ENCODE measurements at places on chromosomes 4 and X.

DNA sequence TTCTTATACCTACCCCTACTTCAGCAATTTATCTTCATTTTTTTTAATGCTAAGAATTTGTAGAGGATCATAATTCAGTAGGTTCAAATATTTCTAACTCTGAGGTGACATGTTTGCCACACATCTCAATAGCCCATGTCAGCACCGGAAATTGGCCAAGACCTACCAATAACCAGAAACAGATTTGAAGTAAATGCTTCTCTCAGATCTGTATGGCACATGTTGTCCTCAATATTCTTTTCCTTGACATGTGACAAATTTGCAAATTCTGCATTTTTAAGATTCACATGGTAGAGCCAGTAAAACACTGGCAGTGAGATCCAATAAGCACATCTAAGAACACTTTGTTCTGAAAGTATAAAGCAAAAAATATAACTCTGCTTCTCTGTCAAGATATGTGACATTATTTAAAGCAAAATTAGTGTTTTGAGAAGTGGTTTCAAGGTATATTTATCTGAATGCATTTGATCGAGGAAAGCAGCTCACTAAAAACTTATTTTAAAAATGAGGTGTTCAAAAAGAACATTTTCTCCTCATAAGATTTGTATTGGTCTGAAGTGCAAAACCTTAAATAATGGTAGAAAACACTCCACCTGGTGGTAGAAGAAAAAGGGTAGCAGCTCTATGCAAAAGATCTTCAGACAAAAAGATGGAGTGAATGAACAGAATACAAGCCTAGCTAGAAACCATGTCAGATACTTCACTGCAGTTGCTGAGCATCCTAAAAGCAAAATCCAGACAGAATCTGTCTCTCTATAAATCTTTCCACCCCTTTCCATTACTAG lies 513.8 kb upstream of the FAM241A start:
- DNase-seq, result no peak

- no peak for DNase-seq
These were observed 19.8 kb upstream of the PLCXD1 start for GRCh38 chrX:261167-261918.

DNA sequence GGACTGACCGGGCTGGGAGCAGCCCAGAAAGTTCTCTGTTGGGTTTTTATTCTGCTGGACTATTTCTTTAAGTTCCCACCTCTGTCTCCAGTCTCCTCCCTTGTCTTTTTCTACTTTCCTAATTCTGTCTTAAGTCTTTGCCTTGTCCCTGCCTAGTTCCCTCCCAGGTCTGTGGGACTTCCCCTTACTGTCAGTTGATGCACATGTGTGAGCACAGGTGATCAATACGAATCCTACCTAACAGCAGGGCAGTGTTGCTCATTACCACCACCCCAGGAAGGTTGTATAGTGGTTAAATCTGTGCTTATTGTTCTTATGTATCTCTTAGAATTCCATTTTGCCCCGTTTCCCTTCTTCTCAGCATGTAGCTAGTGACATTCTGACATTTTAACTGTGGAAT lies 62.1 kb downstream of the GALNTL6 start:
- no peak for DNase-seq

DNA sequence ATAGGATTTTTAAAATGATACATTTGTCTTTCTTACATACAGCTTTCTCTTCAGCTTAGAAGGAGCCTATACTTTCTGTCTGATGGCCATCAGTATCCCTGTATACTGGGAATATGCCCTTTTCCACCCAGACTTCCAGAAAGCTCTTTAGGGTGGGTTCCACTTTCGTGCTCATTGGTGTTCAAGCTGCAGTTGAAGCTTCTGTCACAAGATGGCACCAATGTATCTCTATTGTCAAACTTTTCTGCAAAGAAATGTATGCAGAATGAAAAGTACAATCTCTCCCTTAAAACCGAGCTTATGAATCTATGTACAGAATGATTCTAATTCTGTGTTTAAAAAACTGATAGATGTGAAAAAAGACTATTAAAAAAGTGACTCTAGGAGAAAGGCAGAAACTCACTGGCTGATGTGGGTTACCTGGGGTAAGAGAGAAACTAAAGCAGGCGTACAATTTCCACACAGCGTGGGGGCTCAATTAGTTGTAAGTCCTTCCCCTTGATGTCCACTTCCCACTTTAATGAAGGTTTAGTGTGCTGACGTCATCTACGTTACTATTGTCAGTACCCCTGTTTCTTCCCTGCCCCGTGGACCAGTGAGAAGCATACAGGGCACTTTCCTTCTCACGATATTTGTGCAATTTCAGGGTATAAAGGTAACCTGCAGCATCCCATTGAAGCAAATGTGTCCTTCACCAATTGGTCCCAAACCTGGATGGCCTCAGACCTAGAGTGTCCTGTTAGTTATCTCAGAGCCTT lies 57.3 kb upstream of the TCEAL2 start:
- DNase-seq, result no peak

GRCh38 chr4:10803713-10804343 lies 119.3 kb upstream of the CLNK start:
- DNase-seq, result no peak

DNA sequence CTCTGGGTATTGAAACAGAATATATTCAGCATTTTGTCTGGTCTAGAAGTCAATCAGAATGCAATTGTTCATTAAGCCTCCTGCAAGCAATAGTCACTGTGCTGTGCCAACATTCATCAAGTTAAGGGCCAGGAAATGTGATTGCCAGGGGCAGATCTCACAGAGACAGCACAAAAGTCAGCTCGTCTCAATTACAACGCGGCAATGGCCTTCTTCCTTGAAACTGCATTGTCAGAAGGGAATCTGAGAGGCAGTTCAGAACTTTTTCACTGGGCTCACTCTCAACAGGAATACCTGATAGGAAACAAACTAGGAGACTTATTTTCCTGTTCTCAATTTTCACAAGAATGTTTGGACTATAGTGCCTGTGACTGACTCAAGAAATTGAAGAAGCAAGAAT lies 131.1 kb upstream of the NR3C2 start:
- no peak for DNase-seq

DNA sequence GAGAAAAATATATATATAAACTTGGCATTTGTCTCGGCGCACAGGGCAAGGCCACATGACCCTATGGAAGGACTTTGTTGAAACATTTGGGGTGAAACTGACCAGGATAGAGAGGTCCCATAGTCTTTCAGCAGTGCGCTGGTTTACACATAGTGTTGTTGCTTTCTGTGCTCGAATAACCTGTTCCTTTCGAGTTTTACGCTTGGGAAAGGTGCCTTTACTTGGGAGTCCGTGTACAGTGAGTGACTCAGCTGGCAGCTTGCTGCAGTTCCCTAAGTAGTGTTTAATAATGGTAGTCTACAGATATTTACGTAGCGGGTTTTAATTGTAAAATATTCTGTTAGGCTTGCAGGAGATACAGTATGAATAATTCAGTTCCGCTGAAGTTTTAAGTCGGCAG lies 578 bp downstream of the APOOL start:
- DNase-seq, result no peak

DNA sequence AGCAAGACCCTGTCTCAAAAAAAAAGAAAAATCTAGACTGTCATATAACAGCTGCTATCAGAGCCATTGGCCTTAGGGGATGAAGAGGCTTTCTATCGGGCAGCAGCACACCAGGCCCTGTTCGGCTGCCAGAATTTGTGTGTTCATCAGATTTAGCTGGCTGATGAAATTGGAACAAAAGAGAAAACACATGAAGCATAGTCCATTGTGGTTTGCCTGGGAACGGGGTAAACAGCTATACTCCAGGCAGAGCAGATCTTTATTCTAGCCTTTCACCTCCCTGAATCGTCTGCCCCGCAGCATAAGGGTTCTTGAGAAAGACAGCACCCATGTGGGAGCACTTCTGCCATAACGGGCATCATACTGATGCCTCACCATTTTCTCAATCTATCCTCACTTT lies 11.6 kb downstream of the TKTL1 start:
- DNase-seq, result no peak

DNA sequence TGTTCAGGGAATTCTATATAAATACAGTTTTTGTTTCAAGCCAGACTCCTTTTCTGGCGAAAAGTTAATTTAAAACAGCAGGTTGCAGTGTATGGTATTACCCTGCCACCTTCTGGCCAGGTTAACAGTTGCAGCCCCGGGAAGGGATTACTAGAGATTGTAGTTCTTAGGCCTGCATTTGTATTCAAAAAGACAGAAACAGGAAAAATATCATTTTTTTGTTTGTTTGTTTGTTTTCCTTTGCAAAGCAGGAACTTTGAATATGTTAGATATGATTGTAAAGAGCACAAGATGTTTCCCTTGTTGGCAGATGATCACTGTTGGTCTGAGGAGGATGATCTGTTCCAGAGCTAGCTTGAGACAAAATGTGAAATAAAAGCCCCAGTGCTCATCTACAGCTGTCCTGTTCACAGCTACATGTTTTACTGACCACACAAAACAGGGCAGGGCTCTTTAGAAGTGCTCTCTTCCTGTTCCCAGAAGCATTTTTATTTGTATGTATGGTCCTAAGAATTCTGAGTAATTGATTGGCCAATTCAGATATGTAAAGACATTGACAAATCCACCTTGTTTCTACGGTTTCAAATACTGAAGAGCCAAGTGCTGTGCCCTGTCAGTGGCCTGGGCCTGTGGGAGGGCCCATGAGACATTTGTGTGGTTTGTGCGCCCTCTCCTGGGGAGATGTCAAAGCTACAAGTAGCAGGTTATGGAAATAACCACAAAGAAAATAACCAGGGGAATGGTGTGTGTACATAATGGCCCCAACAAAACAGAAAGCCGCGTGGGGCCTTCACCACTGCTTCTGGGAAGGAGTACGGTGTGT lies 57.9 kb downstream of the CLDN22 start:
- peak; percentile 34 for DNase-seq

DNA sequence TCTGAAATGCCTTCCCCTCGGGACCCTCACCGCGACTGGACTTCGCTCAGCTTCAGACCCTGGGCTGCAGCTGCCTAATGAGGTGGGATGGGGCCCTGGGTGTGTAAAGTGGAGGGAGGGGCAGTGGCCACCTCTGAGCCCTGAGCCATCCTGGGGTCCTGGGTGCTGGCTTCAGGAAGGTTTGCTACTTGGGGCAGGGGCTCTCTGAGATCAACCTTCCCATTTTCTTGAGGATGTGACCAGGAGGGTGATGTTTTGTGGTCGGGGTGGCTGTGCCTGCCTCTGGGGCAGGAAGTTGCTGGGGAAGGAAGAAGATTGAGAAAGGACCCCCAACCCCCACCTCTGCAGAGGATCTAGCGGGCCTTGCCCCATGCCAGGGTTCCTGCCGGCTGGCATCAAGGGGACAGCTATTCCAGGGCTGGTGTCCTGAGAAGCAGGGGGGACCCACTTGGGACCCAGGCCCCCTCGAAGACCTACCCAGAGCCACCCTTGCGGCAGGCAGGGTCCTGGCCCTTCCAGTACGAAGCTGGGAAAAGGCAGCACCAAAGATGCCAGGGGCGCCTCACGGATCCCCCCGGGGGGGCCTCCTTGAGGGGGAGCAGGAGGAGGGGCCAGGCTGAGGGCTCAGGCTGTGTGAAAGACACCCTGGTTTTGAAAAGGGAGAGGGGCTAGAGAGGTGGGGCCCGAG lies 6.5 kb downstream of the SH3BP2 start:
- DNase-seq, result no peak

All from activated naive CD8-positive, alpha-beta T cell treated with anti-CD3 and anti-CD28 coated beads, Interleukin-2, amount 50 U/mL, for 16 hours (primary cell).